ENCODE measurements at places on chromosomes 2 and 18. TPM values are rescaled to one million over a fixed set of nuclear protein-coding genes. Genes with fewer than 3 reads are reported as not detected.
A peak's percentile ranks its signal among the peaks of the same experiment; 100 is the strongest.

DNA sequence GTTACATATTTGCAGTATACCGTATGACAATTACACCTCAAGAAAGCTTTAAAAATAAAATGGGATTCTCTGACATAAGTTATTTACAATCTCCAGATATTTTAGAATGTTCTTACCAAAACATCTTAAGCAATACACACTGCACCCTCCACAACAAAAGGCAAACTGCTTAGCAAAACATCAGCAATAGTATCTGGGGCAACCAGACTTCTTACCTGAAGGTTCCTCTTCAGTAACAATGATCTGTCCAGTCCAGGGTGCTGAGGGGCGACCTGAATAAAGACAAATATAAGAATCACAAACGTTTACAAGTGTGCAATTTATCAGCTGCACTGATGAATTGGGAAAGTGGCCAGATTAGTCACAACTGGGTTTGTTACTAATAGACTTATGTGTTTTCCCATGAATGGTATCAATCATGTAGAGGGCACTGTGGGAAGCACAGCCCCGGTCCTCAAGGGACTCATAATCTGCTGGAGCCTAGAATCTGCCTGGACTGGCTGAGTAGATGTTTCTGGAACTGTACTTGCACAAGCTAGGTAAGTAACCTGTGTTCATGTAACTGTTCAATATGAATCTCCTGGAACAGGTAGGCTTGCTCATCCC lies 70.7 kb downstream of the MYOM1 start:
- no peaks in the 10 kb centered on the region for H3K27me3 ChIP-seq
- H3K4me1 ChIP-seq, result peaks cover 5% of the 10 kb centered on the region
- no peak overlapping the region for H3K4me3 ChIP-seq

The PAX3 gene
- 4.5 TPM for total RNA-seq

The RIT2 gene
- not detected for total RNA-seq

GRCh38 chr2:131542438-131543384 lies 15.0 kb downstream of the CCDC74A start:
- H3K36me3 ChIP-seq, result no peaks in the 10 kb centered on the region
- no peaks in the 10 kb centered on the region for H3K4me1 ChIP-seq
- no peak overlapping the region for H3K4me3 ChIP-seq
- DNase-seq, result no peak

DNA sequence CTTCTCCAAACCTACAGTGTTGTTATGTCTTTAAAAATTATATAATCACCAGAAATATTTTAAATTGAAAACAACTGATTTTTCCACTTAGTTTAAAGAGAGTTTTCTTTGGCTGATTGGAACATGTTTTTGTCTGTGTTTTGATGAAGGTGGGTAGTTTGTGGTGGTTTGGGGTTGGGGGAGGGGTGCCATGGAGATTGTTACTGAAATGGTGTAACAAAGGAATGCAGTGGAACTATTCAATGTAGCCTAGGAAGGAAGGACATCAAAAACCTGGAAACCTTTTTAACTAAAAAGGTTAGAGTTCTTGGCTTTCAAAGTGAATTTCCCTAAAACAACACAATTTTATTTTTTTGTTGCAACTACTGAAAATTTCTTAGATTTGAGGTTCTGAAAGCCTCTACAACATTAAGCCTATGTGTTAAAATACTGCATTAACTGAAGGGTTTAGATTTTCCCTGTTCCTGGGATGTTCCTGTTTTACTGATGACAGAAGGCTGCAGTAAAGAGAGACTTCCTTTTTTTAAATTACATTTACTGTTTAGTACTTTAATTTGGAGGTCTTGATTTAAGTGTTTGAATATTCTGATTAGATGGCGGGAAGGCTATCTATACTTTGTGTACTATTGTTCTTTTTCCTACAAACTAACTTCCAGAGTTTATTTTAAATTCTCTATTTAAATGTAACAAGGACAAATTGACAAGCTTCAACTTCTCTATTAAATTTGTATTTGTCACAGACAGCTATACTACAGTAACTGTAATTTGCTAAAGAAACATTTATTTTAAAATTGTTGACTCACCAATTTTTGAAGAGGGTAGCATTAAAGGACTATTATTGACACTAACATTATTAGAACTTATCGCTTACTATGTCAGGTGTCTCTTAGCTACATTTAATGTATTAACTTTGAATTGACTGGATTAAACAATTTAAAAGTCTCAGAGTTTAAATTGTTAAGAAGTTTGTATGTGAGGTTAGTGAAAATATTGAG lies 87.7 kb downstream of the LIMS1 start:
- peaks cover 31% of the 10 kb centered on the region for H3K4me1 ChIP-seq
- no peak for DNase-seq
- H3K27me3 ChIP-seq, result no peaks in the 10 kb centered on the region
- no peak overlapping the region for H3K4me3 ChIP-seq
- H3K27ac ChIP-seq, result peak overlapping the region; percentile 68

- H3K4me1 ChIP-seq, result peaks cover 5% of the 10 kb centered on the region
- H3K27ac ChIP-seq, result no peak overlapping the region
- no peaks in the 10 kb centered on the region for H3K36me3 ChIP-seq
- H3K27me3 ChIP-seq, result no peaks in the 10 kb centered on the region
Observed at GRCh38 chr18:62287781-62288664, 37.1 kb upstream of the TNFRSF11A start.

- no peak overlapping the region for H3K27ac ChIP-seq
- H3K36me3 ChIP-seq, result no peaks in the 10 kb centered on the region
- no peak for DNase-seq
Observed at GRCh38 chr2:192265751-192266150, 71.0 kb upstream of the TMEFF2 start.

The IL36RN gene
- total RNA-seq, result not detected

GRCh38 chr2:206368933-206369569 lies 74.3 kb upstream of the ADAM23 start:
- no peaks in the 10 kb centered on the region for H3K27me3 ChIP-seq
- H3K36me3 ChIP-seq, result no peaks in the 10 kb centered on the region
- H3K4me3 ChIP-seq, result no peak overlapping the region
- DNase-seq, result no peak

GRCh38 chr2:159960414-159960813 lies 102.0 kb downstream of the PLA2R1 start:
- no peaks in the 10 kb centered on the region for H3K36me3 ChIP-seq
- DNase-seq, result no peak
- no peaks in the 10 kb centered on the region for H3K27me3 ChIP-seq
- H3K27ac ChIP-seq, result no peak overlapping the region

DNA sequence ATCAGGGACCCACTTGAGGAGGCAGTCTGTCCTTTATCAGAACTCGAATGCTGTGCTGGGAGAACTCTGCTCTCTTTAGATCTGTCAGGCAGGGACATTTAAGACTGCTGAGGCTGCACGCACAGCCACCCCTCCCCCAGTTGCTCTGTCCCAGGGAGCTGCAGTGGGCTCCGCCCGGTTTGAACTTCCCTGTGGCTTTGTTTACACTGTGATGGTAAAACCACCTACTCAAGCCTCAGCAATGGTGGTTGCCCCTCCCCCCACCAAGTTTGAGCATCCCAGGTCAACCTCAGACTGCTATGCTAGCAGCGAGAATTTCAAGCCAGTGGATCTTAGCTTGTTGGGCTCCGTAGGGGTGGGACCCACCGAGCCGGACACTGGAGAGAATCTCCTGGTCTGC lies 11.8 kb upstream of the LHCGR start:
- H3K27ac ChIP-seq, result no peak overlapping the region
- H3K4me1 ChIP-seq, result no peaks in the 10 kb centered on the region
- no peaks in the 10 kb centered on the region for H3K27me3 ChIP-seq
- no peak overlapping the region for H3K4me3 ChIP-seq
- no peak for DNase-seq

GRCh38 chr18:10274301-10274700 lies 180.1 kb upstream of the APCDD1 start:
- no peak for DNase-seq
- no peak overlapping the region for H3K4me3 ChIP-seq
- no peaks in the 10 kb centered on the region for H3K36me3 ChIP-seq
- H3K4me1 ChIP-seq, result no peaks in the 10 kb centered on the region

DNA sequence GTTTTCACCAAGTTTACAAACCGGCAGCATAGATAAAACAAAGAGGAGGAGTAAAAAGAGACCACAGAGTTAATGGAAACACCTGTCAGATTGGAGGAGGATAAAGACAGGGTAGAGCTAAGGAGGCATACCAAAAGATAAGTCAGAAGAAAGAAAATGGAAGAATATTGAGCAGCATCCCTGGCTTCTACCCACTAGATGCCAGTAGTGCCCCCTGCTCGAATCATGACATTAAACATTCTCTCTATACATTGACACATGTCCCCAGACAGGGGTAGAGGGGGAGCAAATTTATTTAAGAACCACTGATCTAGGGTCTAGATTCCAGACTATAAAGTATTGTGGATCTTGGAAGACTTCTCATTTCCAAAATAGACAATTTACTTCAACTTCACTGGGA lies 159.8 kb upstream of the ETAA1 start:
- no peak overlapping the region for H3K4me3 ChIP-seq
- no peak overlapping the region for H3K27ac ChIP-seq
- no peak for DNase-seq

The KYNU gene
- total RNA-seq, result 2.0 TPM

- H3K36me3 ChIP-seq, result no peaks in the 10 kb centered on the region
- peak overlapping the region; percentile 87 for H3K27ac ChIP-seq
- no peak for DNase-seq
- peaks cover 26% of the 10 kb centered on the region for H3K4me1 ChIP-seq
- H3K4me3 ChIP-seq, result peak overlapping the region; percentile 72
- H3K27me3 ChIP-seq, result no peaks in the 10 kb centered on the region
Observed at GRCh38 chr2:74179063-74179865, 585 bp upstream of the MOB1A start.

DNA sequence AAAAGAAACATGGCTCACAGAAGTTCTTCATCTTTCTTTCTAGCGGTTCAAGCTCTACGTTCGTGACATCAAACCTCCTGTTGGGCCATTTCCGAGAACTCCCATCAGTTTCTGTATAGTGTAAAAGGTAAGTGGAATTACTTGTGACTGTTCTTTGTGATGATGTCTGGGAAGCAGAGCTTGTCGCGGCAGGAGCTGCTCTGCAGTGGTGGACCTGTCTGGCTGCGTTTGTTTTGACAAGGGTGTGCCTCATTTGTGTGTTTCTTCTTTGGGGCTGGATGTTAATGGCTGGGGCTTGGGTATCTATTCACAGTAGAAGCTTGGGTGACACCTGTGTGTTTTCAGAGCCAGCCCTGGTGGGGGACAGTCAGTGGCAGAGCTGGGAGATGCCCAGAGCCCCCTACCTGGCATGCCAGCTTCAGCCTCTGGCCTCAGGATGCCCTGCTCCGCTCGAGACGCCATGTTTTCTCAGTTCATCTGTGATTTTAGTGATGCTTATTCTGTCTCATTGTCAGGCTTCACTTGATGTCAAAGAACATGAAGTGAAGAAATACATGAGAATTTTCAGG lies 59.6 kb downstream of the LDLRAD4 start:
- no peaks in the 10 kb centered on the region for H3K27me3 ChIP-seq
- no peaks in the 10 kb centered on the region for H3K36me3 ChIP-seq

DNA sequence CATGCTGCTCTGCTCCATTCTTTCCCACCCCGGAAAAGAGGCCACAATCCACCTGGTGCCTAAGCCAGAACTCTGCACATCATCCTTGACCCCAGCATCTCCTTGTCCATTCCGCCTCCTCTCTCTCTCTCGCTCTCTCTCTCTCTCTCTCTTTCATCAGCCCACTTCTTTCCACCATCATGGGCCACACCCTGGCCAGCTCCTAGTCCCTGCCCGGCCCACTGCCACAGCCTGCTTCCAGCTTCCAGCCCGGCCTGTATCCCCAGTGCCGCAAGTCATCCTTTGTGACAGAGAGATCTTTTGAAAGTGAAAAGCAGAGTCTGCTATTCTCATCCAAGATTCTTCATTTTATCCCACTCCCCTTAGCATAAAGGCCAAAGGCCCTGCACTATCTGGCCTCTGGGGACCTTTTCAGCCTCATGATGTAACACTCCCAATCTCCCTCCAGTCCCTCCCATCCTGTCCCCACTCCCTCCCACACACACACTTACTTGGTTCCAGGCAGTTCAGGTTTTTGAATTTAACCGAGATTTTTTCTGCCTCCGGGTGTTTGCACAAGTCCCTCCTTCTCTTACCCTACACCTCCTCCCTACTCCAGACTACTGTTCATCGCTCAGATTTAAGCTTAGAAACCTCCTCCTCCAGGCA lies 214.0 kb downstream of the EN1 start:
- no peaks in the 10 kb centered on the region for H3K27me3 ChIP-seq
- no peak for DNase-seq
- H3K4me3 ChIP-seq, result no peak overlapping the region
- H3K36me3 ChIP-seq, result no peaks in the 10 kb centered on the region

GRCh38 chr2:237051861-237052260 lies 33.8 kb upstream of the COPS8 start:
- H3K27ac ChIP-seq, result no peak overlapping the region
- H3K4me1 ChIP-seq, result no peaks in the 10 kb centered on the region
- no peaks in the 10 kb centered on the region for H3K36me3 ChIP-seq

DNA sequence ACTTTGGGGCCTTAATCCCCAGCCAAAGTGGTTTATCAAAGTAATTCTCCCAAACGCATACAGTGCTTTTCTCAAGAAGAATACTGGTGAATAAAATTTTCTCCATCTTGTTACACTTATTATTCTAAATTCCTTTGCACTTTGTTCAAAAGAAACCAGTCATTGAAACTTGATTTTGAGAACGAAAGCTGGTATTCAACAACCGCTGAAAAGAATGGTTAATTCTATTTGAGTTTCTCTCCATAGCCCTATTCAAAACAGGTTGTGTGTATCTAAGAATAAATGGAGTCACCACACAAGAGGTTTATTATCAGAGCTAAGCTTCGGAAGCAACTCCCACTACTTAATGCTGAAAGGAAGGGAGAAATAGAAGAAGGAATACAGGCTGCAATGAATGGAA lies 117.7 kb downstream of the C1D start:
- no peak overlapping the region for H3K4me3 ChIP-seq
- H3K36me3 ChIP-seq, result no peaks in the 10 kb centered on the region
- H3K4me1 ChIP-seq, result no peaks in the 10 kb centered on the region
- H3K27ac ChIP-seq, result no peak overlapping the region
- DNase-seq, result no peak
- H3K27me3 ChIP-seq, result no peaks in the 10 kb centered on the region

- DNase-seq, result no peak
- peaks cover 7% of the 10 kb centered on the region for H3K4me1 ChIP-seq
- no peaks in the 10 kb centered on the region for H3K36me3 ChIP-seq
- H3K4me3 ChIP-seq, result peak overlapping the region; percentile 42
- no peaks in the 10 kb centered on the region for H3K27me3 ChIP-seq
Observed at GRCh38 chr2:213251618-213252017, 32.6 kb upstream of the SPAG16 start.

DNA sequence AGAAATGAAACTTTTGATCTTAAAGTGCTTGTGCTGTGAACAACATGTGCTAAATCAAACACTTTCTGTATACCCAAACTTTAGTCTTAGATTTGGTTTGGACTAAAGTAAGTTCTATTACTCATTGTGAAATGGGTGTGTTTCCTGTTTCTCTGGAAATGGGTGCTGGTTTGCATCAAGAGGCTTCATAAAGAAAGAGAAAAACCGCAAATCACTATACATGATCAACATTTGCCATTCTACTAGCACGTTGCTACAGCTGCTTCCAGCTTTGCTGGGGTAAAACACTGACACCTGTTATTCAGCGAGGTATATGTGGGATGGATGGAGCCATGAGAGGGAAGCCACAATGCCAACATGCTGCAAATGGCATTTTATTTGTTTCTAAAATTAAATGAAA lies 547.0 kb upstream of the ACVR2A start:
- no peak overlapping the region for H3K27ac ChIP-seq
- no peaks in the 10 kb centered on the region for H3K36me3 ChIP-seq
- H3K4me1 ChIP-seq, result no peaks in the 10 kb centered on the region
- no peak for DNase-seq

The POLR1B gene
- 13.0 TPM for total RNA-seq

GRCh38 chr2:192150166-192150565 lies 44.6 kb downstream of the TMEFF2 start:
- no peaks in the 10 kb centered on the region for H3K4me1 ChIP-seq
- H3K4me3 ChIP-seq, result no peak overlapping the region
- no peaks in the 10 kb centered on the region for H3K36me3 ChIP-seq
- H3K27ac ChIP-seq, result no peak overlapping the region
